Naive thymus-derived CD8-positive, alpha-beta T cell (primary cell): ENCODE measurements at places on chromosomes 6 and 20. TPM values are rescaled to one million over a fixed set of nuclear protein-coding genes. Genes with fewer than 3 reads are reported as not detected.

Gene CNKSR3
- not detected for total RNA-seq

Gene SULF2
- not detected for total RNA-seq

Gene SMLR1
- total RNA-seq, result not detected

- DNase-seq, result no peak
Observed at GRCh38 chr6:116408491-116408890, 37.7 kb downstream of the DSE start.

DNA sequence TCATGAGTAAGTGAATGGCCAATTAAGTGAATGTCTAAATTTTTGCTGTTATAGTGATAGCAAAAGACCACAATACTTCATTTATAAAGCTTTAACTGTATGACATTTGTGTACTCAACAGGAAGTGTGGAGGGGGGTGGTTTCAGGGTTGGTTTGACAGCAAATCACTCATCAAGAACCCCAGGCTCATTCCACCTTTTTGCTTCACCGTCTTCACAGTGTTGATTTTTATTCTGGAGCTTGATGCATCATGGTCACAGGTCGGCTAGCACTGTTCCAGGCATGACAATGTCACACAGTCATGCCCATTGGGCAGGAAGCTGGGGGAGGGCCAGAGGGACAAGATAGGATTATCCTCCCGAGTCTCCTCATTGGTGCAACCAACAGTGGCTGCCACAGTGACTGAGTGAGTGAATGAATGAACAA is 75.0 kb downstream of the MDGA1 start:
- DNase-seq, result no peak

GRCh38 chr20:842547-842940 is 9.0 kb downstream of the FAM110A start:
- DNase-seq, result no peak

DNA sequence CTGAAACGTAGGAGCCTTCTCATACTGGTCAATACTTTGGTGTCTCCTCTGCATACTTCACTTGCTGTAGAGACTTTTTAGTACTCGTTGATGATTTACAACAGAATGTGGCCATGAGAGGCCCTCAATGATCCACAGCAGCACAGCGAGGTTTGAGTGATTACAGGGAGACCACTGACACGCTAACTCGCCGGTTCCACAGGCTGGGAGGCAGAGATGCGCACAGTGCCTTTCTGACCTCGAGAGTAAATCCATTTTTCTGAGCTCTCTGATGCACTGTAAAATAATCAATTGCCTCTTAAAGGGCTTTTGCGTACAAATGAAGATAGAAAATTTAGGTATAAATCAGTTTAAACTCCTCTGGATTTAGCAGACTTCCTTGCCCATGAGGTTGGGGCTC is 56.2 kb upstream of the TBC1D7 start:
- DNase-seq, result no peak

DNA sequence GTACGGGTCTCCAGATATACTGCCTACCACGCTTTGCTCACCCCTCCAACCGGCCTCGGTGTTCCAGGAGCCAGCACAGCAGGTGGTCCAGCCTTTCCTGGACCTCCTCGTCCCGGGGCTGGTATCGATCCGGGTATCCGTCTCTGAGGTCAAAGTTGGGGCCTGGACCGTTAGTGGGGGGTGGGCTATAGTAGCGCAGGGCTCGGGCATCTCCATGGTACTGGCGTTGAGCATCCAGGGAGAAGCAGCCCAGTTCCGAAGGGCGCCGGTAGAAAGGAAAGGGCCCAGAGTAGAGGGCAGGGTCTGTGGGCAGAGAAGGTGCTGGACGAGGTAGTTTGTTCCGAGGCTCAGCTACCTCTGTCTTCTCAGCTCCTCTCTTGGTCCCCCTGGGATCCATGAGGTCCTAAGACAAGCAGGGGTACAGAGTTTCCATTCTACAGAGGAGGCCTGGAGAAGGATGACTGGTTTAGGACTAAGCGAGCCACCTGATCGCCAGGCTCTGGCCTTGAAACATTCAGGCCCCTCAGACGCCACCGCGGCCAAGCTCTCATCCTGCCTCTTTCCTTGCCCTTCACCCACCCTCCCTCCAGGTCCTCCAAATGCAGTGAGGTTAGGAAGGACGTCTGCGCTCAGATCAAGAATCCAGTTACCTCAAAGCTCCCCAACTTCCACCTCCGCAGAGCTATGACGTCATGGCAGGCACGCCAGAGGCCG is 502 bp downstream of the DXO start:
- no peak for DNase-seq

GRCh38 chr20:60203451-60203850 is 245.2 kb downstream of the CDH26 start:
- no peak for DNase-seq

DNA sequence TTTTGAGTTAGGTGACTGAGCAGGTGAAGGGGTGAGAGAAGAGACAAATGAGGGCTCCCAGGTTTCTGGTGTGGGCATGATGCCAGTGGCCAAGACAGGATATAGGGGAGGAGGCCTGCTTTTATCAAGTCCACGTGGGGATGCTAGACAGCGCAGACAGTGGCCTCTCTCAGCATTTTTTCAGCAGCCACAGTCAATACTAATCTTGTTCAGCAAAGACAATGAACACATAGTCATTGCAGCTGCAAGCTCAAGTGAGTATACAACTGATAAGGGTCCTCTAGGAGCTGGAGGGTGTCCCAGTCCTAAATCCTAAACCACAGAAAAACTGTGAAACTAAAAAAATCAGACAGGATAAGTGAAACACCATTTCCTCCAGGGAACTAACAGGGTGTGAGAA is 48.6 kb downstream of the UQCC1 start:
- no peak for DNase-seq

DNA sequence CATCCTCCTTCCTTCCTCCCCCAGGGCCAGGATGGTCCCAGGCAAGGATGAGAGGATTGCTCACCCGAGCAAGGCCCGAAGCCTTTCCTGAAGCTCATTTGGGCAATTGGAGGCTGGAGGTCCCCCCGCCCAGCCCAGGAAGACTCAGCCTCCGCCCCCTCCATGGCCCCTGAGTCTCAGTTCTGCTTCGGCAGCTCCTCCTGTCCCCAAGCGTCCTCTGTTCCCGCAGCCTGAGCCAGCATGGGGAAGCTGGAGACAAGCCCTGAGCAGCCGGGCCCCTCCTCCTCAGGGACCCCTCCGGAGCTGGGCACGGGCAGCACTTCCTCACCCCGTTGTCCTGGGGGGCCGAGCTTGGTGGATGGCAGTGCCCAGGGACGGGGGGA is 26.0 kb downstream of the SLC17A9 start:
- no peak for DNase-seq

- DNase-seq, result no peak
Observed at GRCh38 chr6:157281570-157281969, 41.7 kb downstream of the TMEM242 start.

DNA sequence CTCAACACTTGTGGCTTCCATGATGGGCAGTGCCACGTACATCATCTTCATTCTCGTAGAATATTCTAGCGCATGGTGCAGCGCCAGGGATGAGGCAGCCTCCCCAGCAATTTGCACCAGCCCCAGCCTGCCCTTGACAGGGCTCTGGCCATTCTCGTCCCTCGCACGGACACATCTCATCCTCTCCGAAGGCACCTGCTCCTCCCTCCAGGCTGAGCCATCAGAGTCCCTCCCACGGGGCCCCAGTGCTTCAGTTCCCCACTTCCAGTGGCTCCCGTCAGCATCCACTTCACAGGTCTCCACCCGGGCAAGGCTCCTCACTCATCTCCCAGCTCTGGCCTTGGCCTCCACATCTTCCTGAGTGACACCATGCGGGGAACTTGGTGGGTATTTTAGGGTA is 13.3 kb upstream of the PHACTR3 start:
- no peak for DNase-seq
